Astrocyte of the cerebellum (primary cell): ENCODE measurements at places on chromosomes 7 and 10.
A peak's percentile ranks its signal among the peaks of the same experiment; 100 is the strongest.

- DNase-seq, result no peak
Observed at GRCh38 chr7:117129521-117129955, 176.2 kb downstream of the ST7 start.

- DNase-seq, result no peak
Observed at GRCh38 chr10:114801411-114801813, 20.2 kb upstream of the FHIP2A start.

GRCh38 chr10:130018265-130018664 lies 54.2 kb upstream of the EBF3 start:
- DNase-seq, result peak; percentile 9

GRCh38 chr10:75137533-75138438 lies 26.3 kb downstream of the SAMD8 start:
- peak; percentile 27 for DNase-seq

GRCh38 chr10:71134732-71135211 lies 77.6 kb upstream of the UNC5B start:
- DNase-seq, result no peak

GRCh38 chr10:32751582-32751981 lies 206.4 kb downstream of the ITGB1 start:
- DNase-seq, result no peak

DNA sequence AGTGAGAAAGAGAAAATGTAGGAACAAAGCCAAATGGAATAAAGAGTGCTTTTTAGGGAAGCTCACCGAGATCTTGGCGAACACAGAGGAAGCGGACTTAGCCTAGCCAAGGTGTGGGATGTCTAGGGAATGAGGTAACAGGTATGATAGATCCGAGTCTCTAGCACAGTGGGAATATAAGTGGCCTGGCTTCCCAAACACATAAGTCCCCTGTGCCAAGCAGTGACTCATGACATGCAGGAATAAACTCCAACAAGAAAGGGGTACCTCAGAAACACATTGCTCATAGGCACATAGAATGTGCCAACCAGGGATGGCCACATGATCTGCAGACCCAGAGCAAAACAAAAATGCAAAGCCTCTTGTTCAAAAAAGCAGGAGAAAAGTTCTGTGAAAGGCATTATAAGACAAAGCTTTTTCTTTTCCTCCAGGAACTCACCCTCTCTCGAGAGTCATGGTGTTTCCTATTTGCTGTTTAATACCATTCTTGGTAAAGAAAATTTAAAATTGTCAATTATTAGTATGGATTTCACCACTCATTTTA lies 542.5 kb downstream of the GATA3 start:
- no peak for DNase-seq

- no peak for DNase-seq
Observed at GRCh38 chr10:33520223-33520622, 185.8 kb upstream of the NRP1 start.

DNA sequence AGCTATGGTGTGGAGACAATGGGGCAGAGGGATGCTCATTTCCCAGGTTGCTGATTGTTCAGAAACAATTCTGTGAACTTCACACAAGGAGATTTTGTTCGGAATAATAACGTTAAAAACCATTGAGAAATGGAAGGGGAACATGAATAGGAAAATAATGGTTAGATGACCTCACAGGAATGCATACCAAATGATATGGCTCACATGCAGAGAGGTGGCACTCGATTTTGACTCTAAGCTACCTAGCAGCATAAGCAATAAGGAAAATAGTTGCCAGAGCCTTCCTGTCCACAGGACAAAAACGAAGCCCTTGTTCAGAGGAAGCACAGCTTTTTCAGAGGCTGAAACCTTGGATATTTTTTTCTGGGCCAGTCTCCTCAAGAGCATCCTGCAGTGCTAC lies 293.1 kb downstream of the ZEB1 start:
- DNase-seq, result no peak

DNA sequence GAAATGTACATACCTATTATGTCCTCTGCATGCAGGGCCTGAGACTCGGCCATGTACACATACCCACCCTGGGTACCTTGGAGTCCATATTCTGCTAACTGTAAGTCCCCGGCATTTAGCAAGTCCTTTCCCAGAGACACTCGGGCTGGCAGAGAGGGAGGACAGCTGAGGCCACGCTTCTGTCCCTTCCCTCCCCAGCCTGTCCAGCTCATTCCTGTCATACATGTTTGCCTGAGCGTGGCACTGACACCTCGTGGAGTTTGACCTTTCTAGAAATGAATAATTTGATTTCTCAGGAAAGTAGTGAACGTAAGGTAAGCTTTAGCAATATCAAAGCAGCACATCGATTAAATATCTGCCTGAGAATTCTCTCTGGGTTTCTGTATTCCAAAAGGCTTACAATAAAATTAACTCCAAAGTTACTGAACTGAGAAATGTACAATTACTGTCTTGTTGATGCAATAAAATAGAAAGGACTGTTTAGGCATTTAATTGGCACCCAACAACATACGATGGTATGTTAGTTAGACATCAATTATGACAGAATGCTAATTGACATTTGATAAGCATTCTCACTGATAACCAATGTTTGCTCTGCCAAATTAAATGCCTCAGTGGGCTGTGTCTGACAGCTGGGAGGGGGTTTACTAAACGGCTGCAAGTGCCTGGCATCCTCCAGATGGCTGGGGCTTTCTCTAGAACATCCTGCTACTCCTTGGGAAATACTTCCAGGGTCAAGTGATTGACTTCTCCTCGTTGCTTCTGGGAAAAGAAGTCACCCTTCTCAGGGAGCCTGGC lies 221.2 kb downstream of the CCSER2 start:
- no peak for DNase-seq

GRCh38 chr10:114626841-114627240 lies 31.2 kb downstream of the ABLIM1 start:
- no peak for DNase-seq

DNA sequence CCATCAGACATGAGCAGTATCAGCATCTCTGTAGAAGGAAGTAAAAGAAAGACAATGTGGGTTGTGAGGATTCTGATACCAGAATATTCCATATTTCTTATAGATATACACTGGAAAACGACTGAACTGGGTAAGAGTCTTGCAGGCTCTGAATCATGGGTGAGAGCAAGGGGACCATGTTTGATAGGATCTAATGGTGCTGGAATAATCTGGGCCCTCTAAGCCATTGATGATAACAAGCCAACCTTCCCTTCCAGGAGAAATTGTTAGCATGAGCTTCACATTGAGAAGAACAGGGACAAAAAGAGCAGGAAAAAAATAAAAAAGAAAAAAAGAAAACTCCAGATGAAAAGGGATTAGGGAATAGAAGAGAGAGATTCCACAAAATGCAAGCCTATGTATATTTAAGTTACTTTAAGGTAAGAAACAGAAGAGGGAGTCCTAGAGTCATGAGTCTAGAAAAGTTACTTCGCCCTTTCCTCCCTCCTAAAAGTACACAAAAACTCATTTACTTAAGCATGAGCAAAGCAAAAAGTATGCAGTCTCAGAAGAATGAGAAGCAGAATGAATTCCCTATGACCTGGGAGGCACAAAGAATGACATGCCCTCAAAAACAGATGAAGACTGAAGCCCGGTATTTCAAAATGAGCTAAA lies 181.9 kb downstream of the TMEM26 start:
- DNase-seq, result no peak

DNA sequence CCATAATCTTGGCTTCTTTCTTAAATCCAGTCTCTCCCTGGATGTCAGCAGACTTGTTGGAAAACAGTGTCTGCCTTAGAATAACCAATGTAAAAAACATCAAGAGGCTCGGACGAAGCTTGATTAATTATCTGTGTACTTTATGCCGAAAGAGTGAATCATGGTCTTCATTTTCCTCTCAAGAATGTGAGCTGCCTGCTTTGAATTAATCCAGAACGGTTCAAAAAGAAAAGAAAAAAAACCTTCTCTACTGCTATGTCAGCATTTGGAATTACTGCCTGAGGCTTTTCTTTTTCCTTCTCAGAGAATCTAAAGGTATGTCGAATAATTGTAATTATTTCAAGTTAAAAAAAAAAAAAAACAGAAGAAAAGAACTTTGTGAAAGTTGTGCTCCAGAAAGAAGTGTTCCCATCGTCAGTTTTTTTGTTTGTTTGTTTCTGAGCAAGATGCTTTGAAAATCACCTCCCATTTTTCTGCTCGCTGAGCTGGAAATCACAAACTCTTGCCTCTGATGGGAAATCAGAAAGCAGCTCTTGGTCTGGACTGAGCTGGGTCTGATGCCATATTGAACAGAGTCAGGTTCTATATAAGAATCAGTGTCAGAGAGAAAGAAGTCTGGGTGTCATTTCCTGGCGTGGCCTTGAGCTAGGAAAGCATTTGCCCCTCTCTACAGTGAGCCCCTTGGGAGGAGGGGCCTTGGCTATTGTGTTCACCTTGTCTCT lies 20.2 kb downstream of the PLPP4 start:
- peak; percentile 65 for DNase-seq

DNA sequence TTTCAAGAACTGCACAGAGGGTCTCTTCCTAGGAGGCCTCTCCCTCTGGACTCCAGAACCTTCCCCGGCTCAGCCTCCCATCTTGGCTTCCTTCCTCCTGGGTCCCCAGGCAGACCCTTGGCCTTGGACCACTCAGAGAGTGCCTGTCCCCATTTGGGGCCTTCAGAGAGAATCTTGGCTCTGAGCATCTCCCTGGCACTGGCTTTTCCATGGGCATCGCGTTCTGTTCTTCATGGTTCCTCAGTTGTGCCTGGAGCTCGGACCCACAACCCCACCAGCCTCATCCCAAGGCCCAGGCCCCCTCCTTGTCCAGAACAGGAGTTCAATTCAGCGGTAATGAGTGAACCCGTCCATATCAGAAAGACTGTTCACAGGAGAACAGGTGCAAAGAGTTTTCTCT lies 73.4 kb downstream of the VIPR2 start:
- DNase-seq, result no peak

GRCh38 chr7:121954803-121955202 lies 81.8 kb downstream of the PTPRZ1 start:
- DNase-seq, result peak; percentile 56

DNA sequence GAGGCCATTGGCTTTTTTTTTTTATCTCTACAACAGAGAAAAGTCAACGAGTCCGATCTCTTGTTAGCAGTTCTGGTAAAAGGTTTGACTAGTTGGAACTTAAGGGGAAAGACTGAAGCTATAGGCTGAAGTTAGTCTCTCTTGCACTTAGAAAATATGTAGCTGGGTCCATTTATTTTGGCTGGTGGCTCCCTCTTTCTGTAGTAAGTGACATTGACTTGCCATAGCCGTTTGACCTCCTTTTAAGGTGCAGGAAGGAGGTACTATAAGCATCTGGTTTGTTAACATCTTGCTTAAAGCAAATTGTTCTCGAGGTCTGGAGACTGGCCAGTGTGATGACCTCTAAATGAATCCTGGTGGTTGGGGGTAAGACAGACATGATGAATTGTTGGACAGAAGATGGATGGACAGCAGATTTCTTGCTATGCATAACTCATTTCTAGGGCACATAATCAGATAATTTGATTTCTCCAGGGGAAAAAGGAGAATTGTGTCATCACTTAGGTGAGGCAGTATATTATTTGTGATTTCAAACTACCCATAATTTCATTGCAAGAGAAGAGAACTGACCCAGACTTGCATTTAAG lies 356.3 kb upstream of the GALNT17 start:
- DNase-seq, result no peak

DNA sequence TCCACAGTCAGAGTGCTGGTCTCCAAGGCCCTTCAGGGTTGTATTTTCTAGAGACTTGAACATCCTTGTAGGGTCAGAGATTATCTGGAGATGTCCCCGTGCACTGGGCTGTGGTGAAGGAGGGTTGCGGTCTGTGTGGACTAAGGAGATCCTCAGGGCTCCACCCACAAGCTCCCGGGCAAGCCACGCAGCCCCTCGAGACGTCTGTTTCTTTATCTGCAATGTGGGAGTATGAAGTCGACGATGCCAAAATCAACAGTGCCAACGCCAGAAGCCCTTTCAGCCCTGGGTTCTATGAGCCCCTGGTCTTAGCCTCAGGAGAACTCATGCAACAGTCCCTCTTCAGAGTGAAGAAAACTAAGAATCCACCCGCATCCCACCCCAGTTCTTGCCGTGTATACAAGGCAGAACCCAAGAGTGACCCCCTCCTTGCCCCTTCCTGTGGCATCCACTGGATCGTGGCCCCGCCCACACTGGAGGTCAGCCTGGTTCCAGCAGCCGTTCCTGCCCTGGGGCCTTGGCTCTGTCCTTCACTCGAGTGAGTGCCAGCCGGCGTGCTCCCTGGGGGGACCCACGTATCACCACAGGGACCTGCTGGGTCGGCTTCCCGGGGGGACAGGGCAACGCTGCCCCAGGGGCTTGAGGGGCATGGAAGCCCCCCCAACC lies 6.0 kb upstream of the SHH start:
- DNase-seq, result no peak

- DNase-seq, result no peak
Observed at GRCh38 chr7:130475776-130476175, 16.1 kb upstream of the MEST start.

DNA sequence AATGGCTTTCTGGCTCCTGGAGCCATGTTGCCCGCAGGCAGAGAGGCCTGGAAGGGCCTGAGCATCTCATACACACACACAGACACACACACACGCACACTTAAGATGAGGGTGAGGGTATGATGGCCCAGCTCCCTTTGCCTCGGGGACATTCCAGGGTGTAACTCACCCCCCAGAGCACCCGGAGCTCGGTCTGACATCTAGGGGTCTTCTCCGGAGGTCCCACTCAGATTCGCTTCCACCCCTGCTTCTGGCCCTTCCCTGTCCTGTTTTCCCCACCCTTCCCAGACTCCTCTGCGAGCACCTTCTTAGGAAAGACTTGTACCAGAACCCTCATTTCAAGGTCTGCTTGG lies 304.4 kb downstream of the GRID1 start:
- DNase-seq, result no peak

- DNase-seq, result no peak
Observed at GRCh38 chr10:12194752-12195271, 879 bp downstream of the NUDT5 start.

GRCh38 chr7:74479066-74479781 lies 25.5 kb downstream of the GTF2IRD1 start:
- DNase-seq, result no peak

DNA sequence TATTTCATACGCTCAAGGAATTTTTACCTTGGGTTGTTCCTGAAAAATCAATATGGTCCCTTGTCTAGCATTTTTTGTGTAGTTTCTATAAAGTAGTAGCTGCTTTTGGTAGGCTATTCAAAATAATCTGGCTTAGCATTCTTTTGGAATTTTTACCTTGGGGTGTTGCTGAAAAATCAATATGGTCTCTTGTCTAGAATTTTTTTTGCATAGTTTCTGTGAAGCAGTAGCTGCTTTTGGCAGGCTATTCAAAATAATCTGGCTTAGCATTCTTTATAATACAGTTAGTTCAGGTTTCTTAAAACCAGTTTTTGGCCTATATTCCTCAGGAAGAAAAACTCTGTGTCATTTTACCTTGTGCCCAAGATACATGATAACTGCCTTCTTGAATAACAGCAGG lies 301.9 kb downstream of the SUGCT start:
- DNase-seq, result no peak

DNA sequence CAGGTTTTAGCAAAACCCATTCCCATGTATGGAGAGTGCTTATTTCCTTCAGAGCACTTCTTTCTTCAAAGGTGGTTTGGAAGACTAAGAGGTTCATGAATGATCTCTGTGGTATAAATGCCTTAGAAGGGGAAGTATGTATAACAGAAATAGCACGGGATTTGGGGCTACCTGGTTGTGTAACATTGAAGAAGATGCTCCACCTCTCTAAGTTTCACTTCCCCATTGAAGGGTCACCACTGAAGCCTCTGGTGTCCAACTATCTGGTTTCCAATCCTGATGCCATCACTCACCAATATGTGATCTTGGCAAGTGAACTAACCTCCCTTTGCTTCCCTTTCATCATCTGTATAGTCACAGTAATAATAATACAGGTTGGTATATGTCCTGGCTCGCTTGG lies 37.2 kb downstream of the CYCS start:
- no peak for DNase-seq
